NCI-H69 (cell line): ENCODE measurements at places on chromosomes 6 and 20.

DNA sequence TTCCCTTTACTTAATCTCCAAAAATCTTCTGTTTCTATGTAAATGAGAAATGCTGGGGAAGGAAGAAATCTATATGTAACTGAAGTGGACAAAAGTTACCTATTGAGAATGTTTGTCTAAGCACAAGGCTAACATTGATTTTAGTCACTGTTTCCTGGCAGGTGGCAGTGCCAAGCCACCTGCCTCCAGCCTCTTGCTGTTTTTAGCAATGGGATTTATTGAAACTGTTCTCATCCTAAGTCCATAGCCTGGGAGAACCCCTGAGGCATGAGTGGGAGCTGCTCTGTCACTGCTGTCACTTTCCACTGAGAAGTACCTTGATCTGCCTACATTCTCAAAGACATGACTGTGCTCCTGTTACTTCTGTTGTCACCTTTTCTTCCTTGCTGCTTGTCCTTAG lies 14.7 kb downstream of the ENPP3 start:
- DNase-seq: peak; percentile 91

- DNase-seq: peak; percentile 73
Observed at GRCh38 chr6:16184129-16184528, 54.3 kb upstream of the GMPR start.

GRCh38 chr6:68880050-68880813 lies 245.2 kb downstream of the ADGRB3 start:
- peak; percentile 46 for DNase-seq

GRCh38 chr6:113317891-113318574 lies 539.1 kb upstream of the MARCKS start:
- peak; percentile 87 for DNase-seq

DNA sequence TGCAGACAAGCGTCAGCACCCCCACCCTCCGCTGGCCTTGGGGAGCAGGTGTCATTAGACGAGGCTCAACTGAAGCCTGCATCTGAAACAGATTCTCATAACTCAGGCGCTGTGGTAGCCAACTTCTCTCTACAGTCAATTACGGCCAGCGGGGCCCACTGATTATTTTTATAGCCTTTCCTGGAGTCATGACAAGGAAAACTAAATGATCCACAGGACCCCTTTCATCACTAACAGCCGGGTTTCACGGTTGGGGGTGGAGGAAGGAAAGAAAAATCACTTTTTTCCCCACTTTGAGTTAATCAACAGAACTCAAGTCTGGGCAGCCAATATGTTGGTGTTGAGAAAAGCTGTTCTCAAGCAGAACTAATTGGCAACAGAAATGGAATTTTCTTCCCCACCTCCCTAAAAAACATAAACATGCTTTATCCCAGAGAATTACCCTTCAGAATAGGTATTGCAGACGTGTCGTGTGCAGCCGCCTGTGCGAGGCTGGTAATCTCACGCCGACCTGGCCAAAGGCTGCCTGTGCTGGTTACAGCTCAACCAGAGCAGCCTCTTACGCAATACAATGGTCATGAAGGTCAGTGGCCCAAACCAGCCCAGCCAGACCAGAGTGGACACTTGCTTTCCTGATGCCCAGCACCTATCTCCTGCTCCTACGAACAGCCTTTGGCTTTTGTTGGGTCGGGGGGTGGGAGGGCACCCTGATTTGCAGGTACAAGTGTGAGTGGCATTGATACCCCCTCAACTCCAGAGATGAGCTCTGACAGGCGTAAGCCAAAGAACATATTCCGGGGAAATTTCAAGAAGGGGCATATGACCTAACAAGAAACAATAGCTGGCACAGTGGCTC lies 11.0 kb downstream of the RIPOR3 start:
- DNase-seq: peak; percentile 13

DNA sequence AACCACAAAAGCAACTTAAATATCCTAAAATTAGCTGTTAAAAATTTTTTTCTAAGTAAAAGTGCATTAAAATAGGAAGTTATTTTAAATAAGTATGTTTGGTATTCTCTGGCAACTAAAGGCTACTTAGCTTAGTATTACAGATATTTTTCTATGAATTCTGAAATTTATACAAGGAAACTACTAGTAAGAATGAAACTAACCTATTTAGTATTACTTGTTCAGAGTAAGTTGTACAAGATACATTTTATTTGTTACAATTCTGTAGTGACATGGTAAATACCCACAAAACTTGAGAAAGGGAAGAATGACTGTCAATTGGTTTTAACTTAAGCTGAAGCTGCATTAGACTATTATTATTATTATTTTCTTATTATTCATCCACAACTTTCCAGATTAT lies 6.5 kb downstream of the PHIP start:
- DNase-seq: no peak

DNA sequence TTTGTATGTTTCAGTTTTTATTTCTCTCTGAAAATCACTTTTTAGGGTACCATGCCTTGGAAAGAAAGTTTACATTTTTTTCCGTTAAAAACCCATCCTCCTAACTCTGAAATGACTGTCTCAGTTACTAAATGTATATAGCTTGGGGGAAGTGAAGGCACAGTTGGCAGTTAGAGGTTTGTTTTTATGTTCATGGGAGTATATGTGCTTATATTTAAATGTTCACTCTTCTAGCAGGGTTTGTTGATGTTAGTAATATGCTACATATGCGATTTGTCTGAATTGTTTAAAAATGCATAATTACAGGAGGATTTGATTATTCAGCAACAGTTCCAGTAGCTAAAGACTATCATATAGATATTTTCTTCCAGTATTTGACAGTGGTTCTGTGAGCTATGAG lies 31.1 kb downstream of the CDKAL1 start:
- DNase-seq: no peak
